ENCODE measurements at places on chromosomes 11 and 22. TPM values are rescaled to one million over a fixed set of nuclear protein-coding genes. Genes with fewer than 3 reads are reported as not detected.

LRRC74B gene
- not detected for polyA plus RNA-seq

OR52E8 gene
- not detected for polyA plus RNA-seq

GRAMD1B gene
- 0.78 TPM for polyA plus RNA-seq

PELI3 gene
- polyA plus RNA-seq, result 3.2 TPM

DNA sequence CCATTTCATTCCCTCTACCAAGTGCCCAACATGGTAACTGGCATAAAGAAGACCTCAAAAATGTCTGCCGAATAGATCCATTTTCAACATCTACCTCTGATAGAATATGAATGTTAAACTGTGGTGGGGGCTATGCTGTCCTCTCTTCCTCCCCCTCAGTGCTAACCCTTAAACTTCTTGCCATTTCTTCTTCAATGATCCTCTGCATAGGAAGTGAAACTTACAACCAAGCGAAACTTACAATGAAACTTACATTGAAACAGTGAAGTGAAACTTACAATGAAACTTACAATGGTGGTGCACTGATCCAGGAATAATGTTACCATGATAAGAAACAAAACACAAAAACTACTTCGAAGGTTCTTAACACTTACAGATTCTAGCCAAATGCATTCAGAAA is 4.7 kb downstream of the RTCB start:
- peaks cover 4% of the 10 kb centered on the region for H3K27me3 ChIP-seq
- H3K4me1 ChIP-seq, result peaks cover 36% of the 10 kb centered on the region
- no peak overlapping the region for H3K27ac ChIP-seq
- no peak overlapping the region for H3K4me3 ChIP-seq
- DNase-seq, result no peak

DNA sequence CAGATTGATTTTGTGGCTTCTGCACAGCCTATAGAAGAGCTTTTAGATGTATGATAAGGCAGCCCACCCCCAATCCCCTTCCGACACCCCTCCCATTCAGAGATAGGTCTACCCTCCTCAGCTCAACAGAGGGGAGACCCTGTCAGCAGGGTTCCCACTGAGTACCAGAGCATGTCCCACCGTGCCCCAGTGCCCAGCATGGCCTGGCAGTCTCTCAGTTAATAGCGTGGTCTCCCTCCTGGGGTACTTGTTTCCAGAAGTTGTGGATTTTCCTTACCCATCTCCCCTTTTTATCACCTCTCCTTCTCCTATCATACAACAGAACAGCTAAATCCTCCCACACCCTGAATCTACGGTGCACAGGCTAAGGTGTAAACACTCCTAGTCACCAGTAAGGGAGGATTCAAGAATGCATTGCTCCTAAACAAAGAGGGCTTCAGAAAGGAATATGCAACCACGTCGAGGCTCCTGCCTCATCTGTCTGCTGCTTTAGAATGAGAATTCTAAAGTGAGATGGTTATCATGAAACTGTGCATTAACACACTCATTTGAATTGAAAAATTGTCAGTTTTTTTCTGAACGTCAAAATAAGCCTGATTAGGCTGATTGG is 6.7 kb downstream of the PLAAT2 start:
- H3K27me3 ChIP-seq, result peaks cover 3% of the 10 kb centered on the region
- H3K4me3 ChIP-seq, result peak overlapping the region; percentile 43
- no peak for DNase-seq
- H3K4me1 ChIP-seq, result peaks cover 61% of the 10 kb centered on the region
- H3K27ac ChIP-seq, result peak overlapping the region; percentile 42

DNA sequence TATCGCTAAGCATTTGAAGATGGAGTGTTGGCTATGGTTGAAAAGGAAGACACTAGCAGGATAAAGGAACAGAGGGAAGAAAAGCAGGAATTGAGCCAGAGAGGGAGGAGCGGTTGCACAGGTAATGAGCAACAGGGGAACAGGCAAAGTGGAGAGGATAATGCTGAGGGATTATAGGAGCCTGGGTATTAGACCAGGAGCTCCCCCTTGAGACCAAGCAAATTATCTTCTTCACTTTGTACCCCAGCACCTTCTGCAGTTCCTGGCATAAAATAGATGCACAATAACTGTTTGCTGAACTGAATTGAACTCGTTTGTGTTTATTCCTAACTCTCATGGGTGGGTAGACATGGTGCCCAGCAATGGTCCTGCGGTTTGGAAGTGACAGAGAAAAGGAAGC is 54.6 kb upstream of the OR5P2 start:
- no peak for DNase-seq
- no peaks in the 10 kb centered on the region for H3K36me3 ChIP-seq
- H3K27me3 ChIP-seq, result peaks cover 3% of the 10 kb centered on the region
- no peak overlapping the region for H3K27ac ChIP-seq
- H3K4me1 ChIP-seq, result no peaks in the 10 kb centered on the region
- no peak overlapping the region for H3K4me3 ChIP-seq

DNA sequence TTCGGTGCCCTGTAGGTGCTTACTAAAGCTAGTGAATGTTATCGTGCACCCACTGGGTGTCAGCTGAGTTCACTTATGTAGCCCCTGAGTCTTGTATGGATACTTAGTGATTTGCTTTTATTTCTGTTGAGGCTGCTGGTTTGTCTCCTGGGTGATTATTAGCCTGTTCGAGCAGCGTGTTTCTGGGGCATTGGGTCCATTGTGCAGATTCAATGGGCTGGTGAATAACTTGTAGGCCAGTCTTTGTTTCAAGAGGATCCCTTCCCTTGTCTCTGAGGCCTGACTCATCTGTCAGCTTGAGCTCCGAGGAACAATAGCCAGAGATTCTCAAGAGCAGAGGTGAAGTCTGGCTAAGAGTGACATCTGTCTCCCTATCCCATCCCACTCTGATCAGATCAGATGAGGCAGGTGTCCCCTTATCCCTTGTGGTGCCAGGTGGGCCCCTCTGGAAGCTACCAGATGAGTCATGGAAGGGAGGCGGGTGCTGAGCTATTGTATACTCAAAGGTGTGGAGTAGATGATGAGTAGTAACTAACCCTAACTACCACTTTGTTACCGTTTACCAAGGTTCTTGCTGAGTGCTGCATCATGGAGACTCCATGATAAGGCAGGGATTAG is 3.7 kb downstream of the MIAT start:
- H3K27ac ChIP-seq, result no peak overlapping the region
- no peak overlapping the region for H3K4me3 ChIP-seq
- DNase-seq, result no peak
- no peaks in the 10 kb centered on the region for H3K36me3 ChIP-seq

- no peak overlapping the region for H3K27ac ChIP-seq
- H3K4me3 ChIP-seq, result no peak overlapping the region
- H3K36me3 ChIP-seq, result no peaks in the 10 kb centered on the region
- no peak for DNase-seq
Measured at GRCh38 chr11:70710601-70711000, 312.3 kb downstream of the CTTN start.

GRCh38 chr11:124746621-124747243 is 5.3 kb downstream of the VSIG2 start:
- H3K4me3 ChIP-seq, result peak overlapping the region; percentile 96
- H3K4me1 ChIP-seq, result peaks cover 8% of the 10 kb centered on the region
- H3K27ac ChIP-seq, result peak overlapping the region; percentile 56
- H3K36me3 ChIP-seq, result no peaks in the 10 kb centered on the region
- DNase-seq, result peak; percentile 66
- peaks cover 19% of the 10 kb centered on the region for H3K27me3 ChIP-seq

- H3K27ac ChIP-seq, result peak overlapping the region; percentile 40
- DNase-seq, result no peak
- H3K27me3 ChIP-seq, result peaks cover 24% of the 10 kb centered on the region
- peaks cover 32% of the 10 kb centered on the region for H3K4me1 ChIP-seq
- peaks cover 3% of the 10 kb centered on the region for H3K36me3 ChIP-seq
Measured at GRCh38 chr11:75355051-75355450, 3.6 kb upstream of the ARRB1 start.
